ENCODE measurements at places on chromosomes 16 and 17. TPM values are rescaled to one million over a fixed set of nuclear protein-coding genes. Genes with fewer than 3 reads are reported as not detected.

- no peak for DNase-seq
These were observed 1.3 kb upstream of the CUEDC1 start for GRCh38 chr17:57956291-57957119.

DNA sequence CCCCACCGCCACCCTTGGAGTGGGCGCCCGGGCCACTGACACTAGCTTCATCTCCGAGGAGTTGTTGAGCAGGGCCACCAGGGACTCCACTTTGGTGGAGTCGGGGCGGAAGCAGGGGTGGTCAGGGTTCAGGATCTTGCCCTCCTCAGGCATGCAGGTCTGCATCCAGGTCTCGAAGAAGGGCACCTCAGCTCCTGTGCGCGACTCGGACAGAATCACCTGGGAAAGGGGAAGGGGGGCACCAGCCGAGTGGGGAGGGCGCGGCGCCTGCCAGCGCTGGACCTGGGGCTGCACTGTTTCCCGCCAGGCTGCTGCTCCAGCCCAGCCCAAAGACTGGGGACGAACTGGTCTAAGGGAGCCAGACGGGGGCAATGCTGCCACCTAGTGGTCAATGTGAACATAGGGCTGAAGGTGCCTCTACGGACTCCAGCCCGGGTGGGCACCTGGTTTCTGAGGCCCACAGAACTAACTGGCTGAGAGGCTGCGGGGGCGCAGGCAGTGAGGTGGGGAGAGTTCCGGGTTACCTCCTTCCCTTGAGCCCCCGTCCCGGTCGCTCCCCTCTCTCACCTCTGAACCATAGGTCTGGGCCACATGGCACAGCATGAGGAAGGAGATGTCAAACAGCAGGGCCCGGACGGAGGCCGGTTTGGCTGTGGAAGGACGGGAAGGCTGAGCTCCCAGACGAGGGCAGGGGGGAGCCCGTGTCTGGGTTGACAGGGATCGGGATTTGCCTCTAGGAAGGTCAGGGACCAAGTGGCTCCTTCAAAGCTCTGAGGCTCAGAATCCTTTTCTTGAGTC lies 11.8 kb downstream of the CSF3 start:
- DNase-seq, result peak; percentile 80

Gene PITPNM3
- total RNA-seq, result 0.72 TPM

DNA sequence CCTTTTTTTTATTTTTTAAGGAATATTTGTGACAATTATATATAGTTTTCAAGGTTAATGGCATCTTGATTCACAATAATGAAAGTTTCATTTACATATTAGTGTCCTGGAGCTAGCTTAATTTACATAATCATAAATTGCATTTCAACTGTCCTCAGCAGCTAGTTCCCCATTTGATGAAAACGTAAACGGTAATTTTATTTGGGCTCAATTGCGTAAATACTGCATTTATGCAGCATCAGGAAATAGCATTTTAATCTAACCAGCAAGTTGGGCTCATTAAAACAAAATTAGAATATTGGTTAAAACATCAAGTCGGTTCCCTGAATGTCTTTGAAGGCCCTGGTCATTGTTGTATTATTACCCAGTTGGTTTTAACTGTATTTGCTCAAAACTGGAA lies 136.8 kb upstream of the CDH5 start:
- no peak for DNase-seq

GRCh38 chr17:38897176-38897575 lies 27.3 kb downstream of the LASP1 start:
- no peak for DNase-seq

- peak; percentile 5 for DNase-seq
These were observed 725 bp upstream of the CASC3 start for GRCh38 chr17:40139566-40140058.

GRCh38 chr17:46796524-46796923 lies 22.0 kb downstream of the WNT3 start:
- DNase-seq, result no peak

DNA sequence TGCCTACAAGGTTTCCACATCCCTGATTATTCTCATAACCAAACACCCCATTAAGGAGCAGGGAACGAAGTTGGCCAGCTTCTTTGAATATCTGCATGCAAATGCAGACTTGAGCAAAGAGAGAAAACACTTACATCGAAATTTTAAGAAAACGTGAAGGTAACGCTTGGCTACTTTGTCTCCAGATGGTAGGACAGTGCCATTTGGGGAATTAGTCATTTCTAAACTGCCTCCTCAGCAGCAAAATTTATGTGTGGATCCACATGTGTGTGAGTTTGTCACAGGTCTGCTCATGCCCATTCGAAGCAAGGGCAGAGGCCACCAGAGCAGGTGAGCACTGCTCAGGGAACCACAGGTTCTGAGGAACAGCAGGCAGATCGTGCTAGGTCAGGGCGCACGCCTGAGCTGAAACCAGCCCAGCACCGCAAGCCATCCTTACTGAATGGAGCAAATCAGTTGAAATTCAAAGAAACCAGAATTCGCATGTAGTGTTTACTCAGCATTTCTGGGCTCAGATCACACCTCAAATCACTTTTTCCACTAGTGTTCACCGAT lies 80.1 kb downstream of the SOCS1 start:
- no peak for DNase-seq

DNA sequence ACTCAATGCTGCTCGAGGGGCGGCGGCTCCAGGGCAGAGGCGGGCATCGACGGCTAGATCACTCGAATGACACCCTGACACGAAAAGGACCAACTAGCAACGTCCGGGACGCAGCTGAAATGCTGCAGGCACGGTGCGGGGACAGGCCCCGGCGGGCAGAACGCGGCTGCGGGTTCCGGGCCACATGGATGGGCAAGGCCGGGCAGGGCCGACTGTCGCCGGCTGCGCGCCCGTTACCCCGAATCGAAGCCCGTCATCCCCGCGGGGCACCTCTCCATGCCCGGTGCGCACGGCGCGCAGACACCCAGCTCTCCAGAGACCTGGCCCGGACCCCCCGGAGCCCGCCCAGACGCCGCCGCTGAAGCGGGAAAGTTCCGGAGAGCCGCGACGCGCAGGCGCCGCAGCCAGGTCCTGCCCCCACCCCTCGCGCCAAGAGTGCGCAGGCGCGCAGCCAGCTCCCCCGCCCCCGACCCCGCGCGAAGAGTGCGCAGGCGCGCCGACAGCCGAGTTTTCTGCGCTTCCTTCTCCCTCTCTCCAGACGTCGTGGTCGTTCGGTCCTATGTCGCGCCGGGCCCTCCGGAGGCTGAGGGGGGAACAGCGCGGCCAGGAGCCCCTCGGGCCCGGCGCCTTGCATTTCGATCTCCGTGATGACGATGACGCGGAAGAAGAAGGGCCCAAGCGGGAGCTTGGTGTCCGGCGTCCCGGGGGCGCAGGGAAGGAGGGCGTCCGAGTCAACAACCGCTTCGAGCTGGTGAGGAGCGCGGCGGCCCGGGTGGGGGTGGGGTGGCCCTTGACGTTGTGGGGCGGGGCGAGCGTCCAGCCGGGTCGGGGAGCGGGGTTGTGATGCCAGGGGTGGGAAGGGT lies at the start of gene TCF25:
Gene TCF25 (plus strand): TSS at position 484 of the 863 bp plus-strand sequence. CDS start 76 bp downstream, at position 560.
- peak; percentile 90 for DNase-seq

Gene DNAAF8
- total RNA-seq, result 0.18 TPM

- DNase-seq, result no peak
These were observed 993 bp downstream of the ERN1 start for GRCh38 chr17:64128787-64129514.

DNA sequence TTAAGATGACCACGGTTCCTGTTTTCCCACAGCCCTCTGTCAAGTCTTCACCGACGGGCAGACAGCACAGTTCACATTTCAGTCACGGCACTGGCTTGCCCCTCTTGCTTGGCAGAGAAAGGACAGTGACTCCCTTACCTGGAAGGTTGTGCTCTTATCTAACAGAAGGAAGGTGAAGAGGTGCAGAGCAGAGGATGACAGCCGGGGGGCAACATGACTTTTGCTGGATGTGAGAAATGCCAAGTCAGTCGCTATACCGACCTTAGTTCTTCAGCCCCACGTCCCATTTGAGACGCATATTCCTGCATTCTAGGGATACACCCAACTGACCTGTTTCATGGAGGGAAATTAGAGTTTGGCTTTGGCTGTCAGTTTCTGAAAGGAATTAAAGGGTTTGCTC lies 492.3 kb downstream of the NPIPA7 start:
- DNase-seq, result no peak

Gene ASGR2
- 0.41 TPM for total RNA-seq

DNA sequence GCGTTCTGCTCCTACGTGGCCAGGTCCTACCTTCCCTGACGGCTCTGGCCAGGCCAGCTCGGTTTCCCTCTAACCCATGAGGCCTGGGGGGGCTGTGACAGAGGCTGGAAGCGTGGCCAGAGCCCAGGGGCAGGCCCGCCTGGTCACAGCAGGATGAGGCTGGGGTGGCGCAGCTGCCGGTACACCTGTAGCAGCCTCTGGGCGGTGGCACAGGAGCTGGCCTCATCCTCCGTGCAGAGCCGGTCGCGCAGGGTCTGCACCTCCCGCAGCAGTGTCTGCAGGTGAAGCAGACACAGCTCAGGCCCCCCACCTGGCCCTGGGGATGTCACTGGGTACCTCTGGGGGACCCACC lies 11.5 kb downstream of the FAAP100 start:
- no peak for DNase-seq

DNA sequence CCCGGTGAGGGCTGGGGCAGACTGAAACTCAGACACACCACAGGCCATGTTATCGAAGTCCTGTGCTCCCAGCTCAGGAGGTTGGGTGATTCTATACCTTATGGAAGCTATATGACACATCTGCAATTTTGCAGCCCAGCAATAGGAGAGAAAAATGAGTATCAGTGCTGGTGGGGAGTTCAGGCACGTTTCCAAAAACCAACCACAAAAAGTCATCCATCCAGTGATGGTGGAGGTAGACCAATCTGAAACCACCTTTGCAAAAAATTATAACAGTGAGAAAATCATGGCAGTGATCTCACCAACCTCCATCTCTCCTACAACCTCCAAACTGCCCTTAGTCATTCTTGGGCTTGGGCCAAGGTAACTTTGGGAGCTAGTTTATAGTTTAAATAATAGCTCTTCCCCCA lies 327.9 kb downstream of the SLC39A11 start:
- DNase-seq, result no peak

Gene TBC1D3
- total RNA-seq, result not detected

DNA sequence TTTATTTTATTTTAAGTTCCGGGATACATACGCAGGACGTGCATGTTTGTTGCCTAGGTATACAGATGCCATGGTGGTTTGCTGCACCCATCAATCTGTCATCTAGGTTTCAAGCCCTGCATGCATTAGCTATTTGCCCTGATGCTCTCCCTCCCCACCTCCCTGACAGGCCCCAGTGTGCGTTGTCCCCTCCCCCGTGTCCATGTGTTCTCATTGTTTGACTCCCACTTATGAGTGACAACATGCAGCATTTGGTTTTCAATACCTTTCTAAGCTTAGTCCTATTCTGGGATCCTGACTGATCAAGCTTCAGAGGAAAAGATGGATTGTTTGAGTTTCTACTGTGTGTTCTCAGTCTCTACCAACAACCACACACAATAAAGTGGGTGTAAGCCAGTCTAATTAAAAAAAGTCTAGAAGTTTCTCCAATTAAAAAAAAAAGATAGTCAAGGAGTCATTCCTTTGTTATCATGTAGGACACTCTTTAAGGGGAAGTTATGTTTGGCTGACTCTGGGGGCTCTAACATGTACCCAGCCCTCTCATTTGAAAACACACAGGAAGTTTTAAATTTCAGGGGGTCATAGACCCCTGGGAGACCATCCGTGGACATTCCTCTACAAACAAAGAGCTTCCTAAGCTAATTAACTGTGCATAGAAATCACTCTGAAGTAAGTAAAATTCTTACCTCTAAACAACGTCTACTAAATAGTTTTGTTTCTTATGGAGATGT lies 66.3 kb upstream of the ADAMTS18 start:
- DNase-seq, result no peak

- DNase-seq, result no peak
These were observed 32.2 kb downstream of the TEX2 start for GRCh38 chr17:64230791-64231408.

DNA sequence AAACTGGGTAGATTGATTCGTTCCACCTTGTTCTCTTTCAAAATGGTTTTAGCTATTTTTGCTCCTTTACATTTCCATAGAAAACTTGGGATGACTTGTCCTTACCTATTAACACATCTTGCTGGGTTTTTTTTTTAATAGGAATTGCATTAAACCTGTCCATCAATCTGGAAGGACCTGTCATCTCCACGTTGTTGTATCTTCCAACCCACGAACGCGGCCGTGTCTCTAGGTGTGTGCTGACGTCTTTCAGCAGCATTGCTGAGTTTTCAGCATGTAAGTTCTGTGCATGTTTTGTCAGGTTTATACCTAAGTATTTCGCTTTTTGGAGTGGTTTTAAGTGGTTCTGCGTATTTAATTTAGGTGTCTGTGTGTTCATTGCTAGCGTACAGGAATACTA lies 60.4 kb upstream of the GNG13 start:
- DNase-seq, result no peak

GRCh38 chr17:32256701-32257019 lies 9.0 kb upstream of the RHBDL3 start:
- DNase-seq, result no peak

Gene PPP1R27
- not detected for total RNA-seq

- no peak for DNase-seq
These were observed 152.6 kb downstream of the CDH11 start for GRCh38 chr16:64969221-64969620.

DNA sequence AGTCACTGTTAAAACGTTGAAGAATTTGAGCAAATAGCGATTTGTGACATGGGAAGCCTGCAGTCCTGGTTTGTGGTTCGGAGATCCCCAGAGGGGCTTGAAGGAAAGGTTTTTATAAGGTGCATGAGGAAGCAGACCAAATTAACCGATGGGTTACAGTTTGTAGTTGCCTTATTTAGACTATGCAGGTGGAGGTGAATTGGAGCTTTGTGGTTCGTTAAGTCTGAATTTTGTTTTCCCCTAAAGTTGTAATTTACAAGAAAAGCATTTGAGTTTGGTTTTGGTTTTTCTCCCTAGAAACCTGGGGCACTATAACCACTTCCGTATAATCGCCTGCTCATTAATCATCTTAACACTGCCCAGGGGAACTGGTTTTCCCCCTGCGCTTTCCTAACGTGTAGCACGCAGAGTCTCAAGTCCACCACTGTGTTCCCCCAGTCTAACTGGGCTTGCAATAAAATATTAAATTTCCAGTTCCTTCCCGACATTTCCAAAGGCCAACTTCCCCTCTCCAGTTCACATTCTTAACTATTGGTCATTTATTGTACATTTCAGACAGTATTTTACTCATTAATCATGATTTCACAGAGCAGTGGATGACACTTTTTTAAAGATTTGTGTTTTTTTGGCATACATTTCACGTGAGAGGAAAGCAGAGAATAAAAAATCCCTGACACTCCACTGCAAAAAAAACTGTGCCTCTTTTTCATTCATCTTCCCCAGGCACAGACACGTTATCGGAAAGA lies 932 bp downstream of the ZNF267 start:
- DNase-seq, result no peak

GRCh38 chr16:56889206-56889605 lies 24.2 kb downstream of the SLC12A3 start:
- no peak for DNase-seq

GRCh38 chr16:57315416-57315815 lies 30.9 kb upstream of the PLLP start:
- DNase-seq, result no peak

GRCh38 chr16:86651823-86652222 lies 73.5 kb downstream of the FOXL1 start:
- DNase-seq, result no peak

GRCh38 chr17:8954339-8954738 lies 11.2 kb downstream of the PIK3R5 start:
- DNase-seq, result no peak

- no peak for DNase-seq
These were observed 11.9 kb upstream of the CYTH1 start for GRCh38 chr17:78793968-78794367.

Gene CDRT4
- total RNA-seq, result 11.7 TPM

Gene GRN
- 904 TPM for total RNA-seq

Gene HAGH
- 44.8 TPM for total RNA-seq
